NCI-H226 (cell line): ENCODE measurements at places on chromosomes 7 and 10.

DNA sequence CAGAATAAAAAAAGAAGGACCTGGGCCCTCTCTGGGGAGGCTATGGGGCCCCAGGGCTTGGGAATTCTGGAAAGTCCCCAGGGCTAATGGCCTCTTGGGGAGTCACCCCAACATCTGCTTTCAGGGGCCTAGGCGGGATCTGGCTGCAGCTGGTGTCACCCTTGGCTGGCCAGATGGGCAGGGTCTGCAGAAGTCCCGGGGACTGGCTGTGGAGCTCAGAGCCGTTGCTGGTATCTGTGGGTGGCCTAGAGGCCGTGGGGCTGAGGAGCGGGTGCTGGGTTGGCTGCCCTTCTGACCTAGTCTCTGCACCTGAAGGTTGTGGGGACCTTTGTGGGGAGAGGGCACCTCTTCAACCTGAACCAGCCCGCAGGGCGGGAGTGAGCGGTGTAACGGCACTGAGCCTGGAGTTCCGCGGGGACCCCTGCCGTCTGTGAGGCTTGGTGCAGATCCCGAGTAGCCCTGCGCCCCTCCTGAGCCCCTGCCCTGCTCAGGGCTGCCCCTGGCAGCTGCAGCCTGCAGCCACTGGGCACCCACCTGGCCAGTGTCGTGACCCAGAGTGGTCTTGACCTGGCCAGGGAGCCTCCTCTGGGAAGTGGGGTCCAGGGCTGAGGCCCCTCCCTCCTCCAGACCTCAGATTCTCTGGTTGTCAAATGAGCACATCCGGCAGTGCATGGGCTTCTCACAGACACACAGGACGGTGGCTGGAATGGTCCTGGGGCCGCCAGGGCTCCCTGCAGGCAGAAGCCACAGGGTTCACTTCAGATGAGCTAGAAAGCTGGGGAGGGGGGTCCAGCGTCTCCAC is 51.5 kb downstream of the UNCX start:
- no peak for DNase-seq

DNA sequence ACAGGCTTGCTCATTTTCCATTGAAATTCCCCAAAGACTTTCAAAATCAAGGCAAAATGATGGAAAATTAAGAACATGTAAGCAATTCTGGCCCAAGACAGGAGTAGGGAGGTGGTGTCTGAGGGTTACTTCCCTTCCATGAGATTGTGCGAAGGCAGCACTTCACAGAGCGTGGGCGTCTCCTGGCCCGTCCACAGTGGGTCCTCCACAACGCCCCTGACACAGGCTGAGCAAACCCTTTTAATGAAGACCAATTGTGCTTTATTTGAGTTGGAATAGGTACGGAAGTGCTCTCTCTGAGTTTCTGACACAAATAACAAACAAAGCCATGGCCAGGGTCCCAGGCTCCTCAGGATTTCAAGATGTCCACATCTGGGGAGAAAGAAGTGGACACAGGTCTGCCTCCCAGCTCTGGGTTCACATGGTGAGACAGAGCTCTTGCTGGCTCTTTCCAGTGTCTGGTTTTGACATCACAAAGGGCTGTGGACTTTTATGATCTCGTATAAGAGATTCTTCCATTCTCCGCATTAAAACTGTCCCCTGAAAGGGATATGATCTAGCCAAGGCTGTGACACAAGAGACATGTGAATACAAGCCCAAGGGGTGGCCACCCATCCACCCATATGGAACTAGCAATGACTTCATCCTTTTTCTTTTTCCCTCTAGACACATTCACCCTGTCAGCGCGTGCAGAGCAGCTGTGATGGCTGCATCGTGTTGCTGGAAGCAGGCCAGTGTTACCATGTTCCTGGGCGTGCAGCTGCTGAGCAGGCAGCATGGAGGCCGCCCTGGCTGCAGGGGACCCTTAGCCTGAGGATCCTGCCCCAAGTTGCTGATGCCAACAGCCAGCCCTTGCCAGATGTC is 145.6 kb downstream of the ADAM12 start:
- DNase-seq, result no peak

GRCh38 chr10:29669149-29669548 is 34.4 kb upstream of the SVIL start:
- peak; percentile 9 for DNase-seq

GRCh38 chr10:11146402-11147171 is 128.9 kb downstream of the CELF2 start:
- DNase-seq, result no peak

DNA sequence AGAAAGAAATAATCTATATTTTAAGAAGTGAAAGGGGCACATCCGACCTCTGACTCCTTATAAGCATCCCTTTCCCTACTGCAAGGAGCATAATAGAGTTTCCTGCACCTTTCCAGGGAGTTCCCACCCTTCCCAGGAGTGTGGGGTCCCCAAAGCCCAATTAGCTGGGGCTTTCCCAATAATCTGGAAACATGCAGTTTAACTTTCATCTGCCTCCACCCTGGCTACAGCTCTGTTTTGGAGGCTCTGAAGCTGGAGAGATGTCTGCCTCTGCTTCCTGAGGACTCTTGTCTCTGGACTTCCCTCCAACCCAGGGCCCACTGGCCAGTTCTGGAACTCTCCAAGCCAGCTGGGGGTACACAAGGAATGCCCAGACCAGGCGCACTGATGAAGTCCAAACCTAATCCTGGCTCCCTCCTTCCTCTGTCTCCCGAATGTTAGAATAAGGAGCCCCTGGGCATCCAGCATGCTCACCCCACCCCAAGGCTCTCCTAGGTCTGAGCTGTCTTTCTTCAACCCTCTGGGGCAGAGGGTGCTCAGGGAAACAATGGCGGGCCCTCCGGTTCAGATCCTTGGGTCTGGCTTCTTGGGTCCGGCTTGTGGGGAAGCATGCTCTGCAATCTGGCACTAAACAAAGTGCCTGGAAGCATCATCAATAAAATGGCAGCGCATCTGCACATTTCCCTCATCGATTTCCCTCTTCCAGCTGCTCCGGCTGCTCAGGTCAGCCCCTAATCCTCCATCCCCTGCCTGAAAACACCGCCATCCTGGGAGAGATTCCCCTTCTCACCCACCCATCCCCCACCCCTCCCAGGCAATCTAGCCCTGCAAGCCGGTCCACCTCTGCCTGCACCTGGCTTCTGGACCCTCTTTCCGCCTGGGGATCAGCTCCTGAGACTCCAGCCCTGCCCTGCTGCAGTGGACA is 13.3 kb downstream of the HOXA4 start:
- DNase-seq, result no peak

- DNase-seq, result no peak
Observed at GRCh38 chr10:79340646-79341244, 6.5 kb upstream of the PPIF start.

DNA sequence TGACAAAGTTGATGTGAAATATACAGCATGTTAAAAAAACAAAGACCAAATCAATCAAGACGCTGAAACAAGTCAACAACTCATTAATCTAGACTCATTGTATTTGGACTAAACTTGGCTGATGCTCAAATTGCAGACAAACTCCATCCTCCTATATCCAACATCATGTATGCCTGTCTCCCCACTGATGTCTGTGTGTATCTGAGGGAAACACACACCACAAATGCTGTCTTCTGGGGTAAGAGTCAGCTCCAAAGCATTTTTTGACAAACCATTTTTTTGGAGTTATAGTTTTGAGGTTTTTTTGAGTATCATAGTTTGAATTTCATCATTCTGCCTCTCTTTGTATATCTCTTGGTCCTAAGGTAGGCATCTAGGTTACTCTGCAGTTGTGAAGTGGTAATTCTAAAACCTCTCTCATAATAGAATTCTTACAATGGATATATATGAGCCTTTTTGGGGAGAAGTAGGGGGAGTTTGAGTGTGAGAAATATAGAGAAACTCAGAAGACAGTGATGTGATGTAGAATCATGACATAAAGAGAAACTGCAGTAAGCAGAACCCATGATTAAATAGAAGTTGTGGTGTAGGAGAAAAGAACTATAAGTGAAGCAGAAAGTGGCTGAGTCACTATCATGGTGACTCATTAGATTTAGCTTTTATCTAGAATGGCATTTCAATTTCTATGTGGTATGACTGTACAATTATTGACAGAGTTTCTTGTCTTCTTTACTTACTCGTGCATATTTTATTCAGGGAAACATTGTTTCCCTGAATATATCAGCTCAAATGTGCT is 1531.1 kb upstream of the LRRTM3 start:
- DNase-seq, result no peak

GRCh38 chr7:47786557-47787248 is 161.6 kb downstream of the PKD1L1 start:
- peak; percentile 100 for DNase-seq

GRCh38 chr10:124003871-124004662 is 89.3 kb downstream of the CHST15 start:
- no peak for DNase-seq

DNA sequence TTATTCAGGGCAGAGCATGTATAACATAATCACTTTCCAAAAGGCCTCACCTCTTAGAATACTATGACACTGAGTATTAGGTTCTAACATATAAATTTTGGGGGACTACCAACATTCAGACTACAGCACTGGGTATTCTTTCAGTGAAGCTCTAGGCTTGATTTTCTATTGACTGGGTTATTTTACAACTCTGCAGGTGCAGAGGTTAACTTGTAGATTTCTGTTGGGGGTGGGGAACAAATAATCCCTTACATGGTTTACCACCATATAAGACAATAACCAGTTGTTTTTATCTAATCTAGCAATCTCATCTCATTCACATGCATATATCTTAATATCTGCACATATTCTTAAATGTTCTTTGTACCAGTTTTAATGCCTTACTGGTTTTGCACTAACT is 73.9 kb downstream of the ATE1 start:
- DNase-seq, result no peak

- no peak for DNase-seq
Observed at GRCh38 chr10:71693377-71693776, 26.2 kb downstream of the C10orf105 start.

- DNase-seq, result peak; percentile 84
Observed at GRCh38 chr10:91683975-91684374, 51.1 kb upstream of the PPP1R3C start.

DNA sequence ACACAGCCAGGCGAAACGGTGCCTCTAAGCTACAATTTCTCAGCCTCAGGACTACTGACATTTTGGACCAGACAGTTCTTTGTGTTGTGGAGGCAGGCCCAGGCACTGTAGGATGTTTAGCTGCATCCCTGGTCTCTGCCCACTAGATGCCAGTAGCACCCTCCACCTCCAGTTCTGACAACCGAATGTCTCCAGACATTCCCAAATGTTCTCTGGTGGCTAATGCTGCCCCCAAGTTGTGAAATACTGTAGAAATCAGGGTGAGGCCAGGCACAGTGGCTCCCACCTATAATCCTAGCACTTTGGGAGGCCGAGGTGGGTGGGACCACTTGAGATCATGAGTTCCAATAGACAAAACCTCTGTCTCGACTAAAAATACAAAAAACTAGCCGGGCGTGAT is 18.2 kb downstream of the HNRNPF start:
- no peak for DNase-seq

GRCh38 chr10:77188521-77188920 is 449.1 kb downstream of the KCNMA1 start:
- DNase-seq, result no peak

DNA sequence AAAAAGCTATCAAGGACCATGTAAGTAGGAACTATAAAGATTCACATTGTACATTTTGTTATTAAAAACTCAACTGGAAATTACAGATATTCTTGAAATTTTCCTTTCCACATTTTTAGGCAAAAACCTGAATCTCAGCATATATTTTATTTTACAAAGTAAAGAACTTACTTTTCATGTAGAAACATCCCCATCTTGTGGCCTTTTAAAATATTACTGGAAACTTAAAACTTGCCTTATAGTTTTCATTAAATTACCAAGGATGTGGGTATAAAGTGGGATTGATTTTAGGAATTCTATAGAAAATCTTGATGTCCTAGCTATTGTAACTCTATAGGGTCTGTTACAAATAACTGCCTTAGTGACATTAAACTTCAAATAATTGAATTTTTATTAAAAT is 10.6 kb downstream of the DBF4 start:
- DNase-seq, result no peak

DNA sequence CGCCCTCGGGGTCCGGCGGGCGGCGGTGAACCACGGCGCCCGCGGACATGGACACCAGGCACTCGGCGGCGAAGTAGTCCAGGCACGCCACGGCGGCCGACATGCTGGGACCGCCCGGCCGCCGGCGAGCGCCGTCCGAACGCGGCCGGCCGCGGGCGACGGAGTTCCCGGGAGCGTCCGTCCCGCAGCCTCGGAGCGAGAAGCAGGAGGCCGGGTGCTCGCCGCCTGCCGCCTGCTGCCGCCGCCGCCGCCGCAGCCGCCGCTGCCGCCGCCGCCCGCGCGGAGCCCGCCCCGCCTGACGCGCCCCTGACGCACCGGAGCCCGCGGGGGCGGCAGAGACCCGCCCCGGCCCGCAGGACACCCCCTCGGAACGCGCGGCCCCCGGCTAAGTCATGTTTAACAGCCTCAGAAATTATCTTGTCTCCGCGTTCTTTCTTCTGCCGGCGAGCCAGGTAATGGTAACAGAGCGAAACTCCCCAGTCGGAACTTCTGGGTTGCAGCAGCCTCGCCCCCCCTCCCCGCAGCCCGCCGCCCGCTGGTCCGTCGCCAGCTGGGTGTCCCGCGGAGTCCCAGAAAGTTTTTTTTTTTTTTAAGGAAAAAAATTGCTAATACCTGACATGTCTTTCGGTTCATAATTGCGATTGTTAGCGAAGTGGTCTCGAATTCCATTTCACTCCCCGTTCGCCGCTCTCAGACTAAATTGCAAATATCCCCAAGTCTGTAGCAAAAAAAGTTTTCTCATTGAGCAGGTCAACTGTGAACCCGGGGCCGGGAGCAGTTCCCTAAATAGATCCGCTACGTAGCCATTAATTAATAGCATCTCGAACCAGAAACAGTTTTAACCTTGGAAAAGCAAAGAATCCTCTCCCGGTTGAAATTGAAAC is at the start of gene KLF14:
TSS of gene KLF14 (minus strand) at position 277 of the 884 bp plus-strand sequence. CDS start at position 103, 174 bp downstream.
- peak; percentile 1 for DNase-seq

DNA sequence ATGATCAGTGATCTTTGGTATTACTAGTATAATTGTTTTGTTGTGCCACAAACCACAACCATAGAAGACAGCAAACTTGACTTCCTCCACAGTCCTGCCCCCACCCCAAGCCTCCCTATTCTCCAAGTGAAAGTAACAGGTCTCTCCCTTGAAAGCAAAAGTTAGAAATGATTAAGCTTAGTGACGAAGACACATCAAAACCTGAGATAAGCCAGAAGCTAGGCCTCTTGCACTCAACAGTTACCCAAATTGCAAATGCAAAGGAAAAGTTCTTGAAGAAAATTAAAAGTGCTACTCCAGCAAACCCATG is 7.5 kb downstream of the SAR1A start:
- DNase-seq, result no peak
